ENCODE measurements at places on chromosomes 3 and 15.

DNA sequence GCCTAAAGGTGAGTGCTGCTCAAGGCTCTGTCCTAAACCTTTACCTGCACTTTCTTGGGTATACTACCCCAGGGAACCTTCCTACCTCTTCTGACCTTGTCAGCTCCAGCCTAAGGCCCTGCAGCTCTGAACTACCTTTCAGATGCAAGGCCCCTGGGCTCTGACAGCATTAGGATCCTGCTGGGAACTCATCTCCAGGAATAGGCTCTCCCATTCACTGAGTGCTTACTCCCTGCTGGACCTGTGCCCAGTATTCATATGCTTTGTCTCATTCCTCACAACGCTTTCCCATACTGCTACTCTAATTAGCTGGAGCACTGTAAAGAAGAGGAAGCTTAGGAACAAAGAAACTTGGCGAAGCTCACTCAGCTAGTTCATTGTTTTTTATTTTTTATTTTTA lies 53.8 kb upstream of the RAB6B start:
- no peak for DNase-seq

DNA sequence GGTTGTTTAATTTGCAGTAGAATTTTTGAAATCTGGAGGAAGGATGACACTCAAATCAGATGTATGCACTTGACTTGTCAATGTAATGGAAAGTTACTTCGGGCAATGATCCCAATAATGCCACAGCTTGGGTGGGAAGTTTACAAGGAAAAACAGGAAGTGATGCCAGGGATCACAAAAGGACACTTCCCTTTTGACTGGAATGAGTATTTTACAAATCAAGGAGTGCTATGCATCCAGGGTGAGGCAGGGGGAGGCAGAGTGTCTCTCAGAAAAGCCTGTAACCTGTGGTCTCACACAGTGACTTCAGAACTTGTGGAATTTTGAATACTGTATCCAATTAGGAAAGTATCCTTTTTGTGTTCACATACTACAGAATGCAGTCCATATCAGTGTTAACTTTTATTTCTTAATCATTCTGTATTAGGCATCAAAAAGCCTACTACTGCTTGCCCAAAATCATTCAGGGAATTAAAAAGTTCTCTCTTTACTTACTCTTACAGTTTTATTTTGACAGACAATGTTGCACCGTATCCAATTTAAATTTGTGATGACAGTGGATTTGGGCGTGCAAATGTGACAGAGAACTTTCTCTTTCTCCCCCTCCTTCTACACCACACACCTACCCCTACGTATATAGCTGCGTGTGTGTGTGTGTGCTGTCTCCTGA lies 445.1 kb downstream of the MECOM start:
- no peak for DNase-seq

DNA sequence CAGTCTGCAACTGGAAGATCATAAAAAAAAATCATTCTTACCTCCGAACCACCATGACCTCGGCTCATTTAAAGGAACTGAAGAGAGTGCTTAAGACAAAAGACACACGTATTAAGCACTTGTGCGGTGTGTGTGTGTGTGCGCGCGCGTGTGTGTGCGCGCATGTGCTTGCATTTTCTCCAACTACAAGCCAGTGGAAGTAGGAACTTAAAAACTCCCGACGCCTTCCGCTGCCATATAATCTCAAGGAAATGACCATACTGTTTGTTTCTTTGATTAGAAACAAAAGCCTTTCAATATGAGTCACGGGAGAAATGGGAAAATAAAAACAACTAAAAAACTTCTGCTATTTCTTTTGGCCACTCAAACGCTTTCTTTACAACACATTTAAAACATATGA lies 32.4 kb downstream of the FRMD4B start:
- no peak for DNase-seq

DNA sequence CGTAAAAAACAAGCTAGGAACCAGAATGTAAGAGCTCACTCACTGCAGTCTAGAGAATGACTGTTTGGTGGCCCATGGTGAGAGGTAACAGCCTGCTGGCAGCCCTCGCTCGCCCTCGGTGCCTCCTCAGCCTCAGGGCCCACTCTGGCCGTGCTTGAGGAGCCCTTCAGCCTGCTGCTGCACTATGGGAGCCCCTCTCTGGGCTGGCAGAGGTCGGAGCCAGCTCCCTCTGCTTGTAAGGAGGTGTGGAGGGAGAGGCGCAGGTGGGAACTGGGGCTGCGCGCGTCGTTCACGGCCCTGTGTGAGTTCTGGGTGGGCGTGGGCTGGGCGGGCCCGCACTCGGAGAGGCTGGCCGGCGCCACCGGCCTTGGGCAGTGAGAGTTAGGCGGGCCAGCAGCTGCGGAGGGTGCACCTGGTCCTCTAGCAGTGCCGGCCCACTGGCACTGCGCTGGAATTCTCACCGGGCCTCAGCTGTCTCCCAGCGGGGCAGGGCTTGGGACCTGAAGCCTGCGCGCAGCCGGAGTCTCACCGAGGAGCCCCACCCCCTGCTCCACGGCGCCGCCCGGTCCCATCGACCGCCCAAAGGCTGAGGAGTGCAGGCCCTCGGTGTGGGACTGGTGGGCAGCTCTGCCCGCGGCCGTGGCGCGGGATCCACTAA lies 420.6 kb downstream of the RBMS3 start:
- DNase-seq: no peak

DNA sequence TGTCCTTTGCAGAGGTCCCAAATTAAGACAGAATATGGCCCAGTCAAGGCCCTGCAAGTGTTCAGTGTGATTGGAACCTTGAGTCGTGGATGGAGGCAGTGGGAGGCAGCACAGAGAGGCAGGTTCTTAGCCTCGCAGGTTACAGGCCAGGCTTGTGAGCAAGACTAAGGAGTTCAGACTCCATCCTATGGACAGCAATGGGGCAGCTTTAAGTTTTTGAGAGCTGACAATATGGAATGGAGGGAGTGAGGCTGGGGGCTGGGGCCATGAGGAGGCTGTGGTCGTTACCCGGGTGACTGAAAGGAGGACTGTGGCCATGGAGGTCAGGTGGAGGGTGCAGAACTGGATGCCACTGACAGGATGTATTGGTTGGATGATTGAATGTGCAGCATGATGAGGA lies 74.1 kb upstream of the PRR23C start:
- DNase-seq: no peak

GRCh38 chr3:70716832-70717231 lies 404.4 kb upstream of the MDFIC2 start:
- DNase-seq: no peak

DNA sequence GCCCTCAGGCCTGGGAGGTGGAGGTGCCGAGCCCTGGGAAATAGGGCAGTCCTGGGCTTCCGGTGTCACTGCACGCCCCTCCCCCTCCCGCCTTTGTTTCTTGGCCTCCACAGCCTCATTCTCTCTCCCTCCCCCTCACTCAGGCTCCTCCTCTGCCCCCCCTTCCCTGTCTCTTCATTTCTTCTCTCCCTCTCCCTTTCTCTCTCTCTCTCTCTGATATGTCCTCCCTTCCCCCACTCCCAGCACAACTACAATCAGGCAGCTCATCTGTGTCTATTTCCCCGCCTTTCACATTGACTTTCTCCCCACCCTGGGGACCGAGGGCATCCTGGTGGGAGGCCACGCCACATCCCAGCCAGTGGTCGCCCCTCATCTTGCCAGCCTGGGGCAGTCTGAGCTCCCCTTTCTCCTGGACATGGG lies 40.2 kb downstream of the IDH2 start:
- no peak for DNase-seq

DNA sequence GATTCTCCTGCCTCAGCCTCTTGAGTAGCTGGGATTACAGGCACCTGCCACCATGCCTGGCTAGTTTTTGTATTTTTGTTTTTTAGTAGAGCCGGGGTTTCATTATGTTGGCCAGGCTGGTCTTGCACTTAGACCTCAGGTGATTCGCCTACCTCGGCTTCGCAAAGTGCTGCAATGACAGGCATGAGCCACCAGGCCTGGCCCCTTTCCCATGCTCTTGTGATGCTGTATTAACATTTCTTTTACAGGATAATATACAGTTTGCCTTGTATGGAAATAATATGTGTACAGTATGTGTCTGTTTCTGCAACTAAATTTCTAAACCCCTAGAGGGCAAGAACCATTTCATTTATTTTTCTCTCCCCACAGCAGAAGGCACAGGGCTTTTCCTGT lies 37.8 kb downstream of the SCG5 start:
- DNase-seq: no peak

DNA sequence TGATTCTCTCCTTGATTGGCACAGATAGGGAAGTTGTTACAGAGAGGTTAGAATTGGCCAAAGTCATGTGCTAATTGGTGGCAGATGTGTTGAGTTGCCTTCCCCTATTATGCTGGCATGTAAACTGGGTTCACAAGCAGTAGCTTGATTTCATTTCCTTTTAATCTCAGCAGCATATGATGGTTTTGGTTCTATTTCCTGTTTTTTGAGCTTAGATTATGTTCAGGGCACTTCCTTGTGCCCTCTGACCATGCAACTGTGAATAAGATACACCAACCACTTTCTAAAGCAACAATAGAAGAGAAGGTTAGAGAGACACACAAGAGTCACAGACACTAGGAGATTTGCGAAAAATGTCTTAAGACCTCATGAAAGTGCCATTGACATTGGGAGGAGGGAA lies 16.5 kb downstream of the HPS3 start:
- DNase-seq: no peak

DNA sequence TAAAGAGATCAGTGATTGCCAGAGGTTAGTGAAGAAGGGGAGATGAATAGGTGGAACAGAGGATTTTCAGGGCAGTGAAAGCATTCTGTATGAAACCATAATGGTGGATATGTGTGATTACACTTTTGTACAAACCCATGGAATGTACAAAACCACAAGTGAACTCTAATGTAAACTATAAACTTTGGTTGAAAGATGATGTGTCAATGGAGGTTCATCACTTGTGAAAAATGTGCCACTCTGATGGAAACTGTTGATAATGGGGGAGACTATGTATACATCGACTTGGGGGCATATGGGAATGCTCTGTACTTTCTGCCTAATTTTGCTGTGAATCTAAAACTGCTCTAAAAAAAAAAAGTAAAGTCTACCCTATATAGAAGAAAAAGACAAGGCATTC lies 68.7 kb upstream of the ARHGEF3 start:
- no peak for DNase-seq

GRCh38 chr3:172040981-172041963 lies 1.9 kb downstream of the FNDC3B start:
- DNase-seq: no peak

GRCh38 chr3:114879059-114880031 lies 267.7 kb downstream of the ZBTB20 start:
- no peak for DNase-seq

DNA sequence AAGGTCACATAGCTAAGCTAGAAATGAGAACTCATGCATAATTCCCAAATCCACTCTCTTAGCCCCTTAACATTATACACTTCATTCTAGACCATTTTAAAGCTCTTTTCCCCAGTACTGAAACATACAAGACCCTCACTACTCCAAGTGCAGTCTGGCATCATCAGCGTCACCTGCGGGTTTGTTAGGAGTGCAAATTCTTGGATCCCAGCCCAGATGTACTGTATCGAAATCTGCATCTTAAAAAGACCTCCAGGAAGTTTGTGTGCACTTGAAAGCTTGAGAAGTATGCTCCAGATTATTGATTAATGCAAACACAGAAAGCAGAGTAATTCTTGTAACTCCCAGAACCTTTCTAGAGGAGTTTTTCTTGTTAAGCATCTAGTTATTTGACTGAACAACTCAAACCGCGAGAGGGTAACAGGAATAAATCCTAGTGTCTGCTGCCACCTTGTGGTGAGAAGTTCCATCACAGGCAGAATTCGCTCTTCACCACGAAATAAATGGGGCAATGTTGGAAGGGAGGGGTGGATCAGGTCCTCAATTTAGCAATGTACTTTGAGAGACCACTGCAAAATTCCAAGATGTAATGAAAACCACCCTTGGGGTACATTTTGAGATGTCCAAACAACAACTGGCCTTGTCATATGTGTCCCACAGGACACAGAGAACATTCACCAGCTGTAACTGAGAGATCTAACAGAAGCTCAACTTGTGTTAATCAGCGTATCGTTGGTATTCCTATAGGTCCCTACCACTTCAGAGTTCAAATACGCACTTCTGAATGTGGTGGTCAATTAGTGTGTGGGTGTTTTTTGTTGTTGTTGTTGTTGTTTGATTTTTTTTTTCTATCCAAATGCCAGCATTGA lies 583 bp upstream of the C3orf49 start:
- peak; percentile 29 for DNase-seq

GRCh38 chr15:31563001-31563400 lies 236.4 kb downstream of the KLF13 start:
- no peak for DNase-seq

DNA sequence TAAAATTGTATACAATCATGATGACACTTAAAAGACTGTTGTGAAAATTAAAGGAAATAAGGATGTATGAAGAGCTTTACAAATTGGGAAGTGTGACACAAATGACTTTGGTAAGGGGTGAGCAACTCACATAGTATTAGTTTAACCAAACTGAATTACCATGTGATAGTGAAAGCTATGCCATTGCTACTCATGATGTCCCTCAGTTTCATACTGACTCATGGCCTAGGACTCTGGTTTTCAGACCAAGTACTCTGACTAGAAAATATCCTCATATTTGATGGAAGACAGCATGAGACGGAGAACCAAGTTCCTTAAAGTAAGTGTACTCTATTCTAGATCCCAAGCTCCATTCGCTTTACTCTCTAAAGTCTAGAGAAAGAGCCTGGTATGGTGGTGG lies 203.2 kb upstream of the ICE2 start:
- no peak for DNase-seq

GRCh38 chr15:70503073-70503745 lies 260.1 kb downstream of the UACA start:
- DNase-seq: no peak

GRCh38 chr3:177525987-177526712 lies 328.9 kb upstream of the TBL1XR1 start:
- DNase-seq: no peak

- DNase-seq: no peak
Observed at GRCh38 chr15:81258455-81258854, 61.8 kb downstream of the IL16 start.

GRCh38 chr3:52705688-52706686 lies at the start of the genes GLT8D1 and SPCS1:
Gene GLT8D1 (minus strand): TSS chr3:52705791. CDS start chr3:52700460, 5,331 bp downstream.
Gene SPCS1 (plus strand): TSS chr3:52706106. CDS start chr3:52706247, 141 bp downstream.
- DNase-seq: peak; percentile 57

DNA sequence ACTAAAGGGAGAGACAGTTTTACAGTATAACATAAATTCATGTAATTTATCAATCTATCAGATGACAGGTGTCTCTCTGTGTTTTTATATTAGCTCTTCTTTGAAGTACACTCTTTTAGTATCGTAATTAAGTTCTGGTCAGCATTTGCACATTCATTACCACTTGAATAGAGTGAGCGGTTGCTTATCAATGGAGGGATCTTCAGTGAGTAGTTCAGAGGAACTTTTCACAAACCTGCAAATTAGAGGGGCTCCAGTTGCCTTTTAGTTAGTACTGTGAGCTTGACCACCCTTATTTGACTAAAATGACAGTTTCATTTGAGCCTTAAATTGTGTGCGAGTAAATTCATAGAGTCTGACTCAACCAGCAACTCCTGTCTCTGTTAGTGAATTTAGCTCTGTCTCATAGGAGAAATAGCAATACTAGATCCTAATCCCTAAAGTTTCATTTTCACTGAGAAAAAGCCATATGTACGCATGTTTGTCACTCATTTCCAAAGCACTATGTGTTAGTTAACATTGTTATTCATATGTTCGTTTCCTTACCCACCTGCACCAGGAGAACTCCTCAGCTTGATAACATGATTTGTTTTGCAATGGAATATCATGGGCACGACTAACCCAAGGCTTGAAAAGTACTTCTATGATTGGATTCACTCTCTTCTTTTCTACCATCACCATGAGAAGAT lies 57.5 kb upstream of the ZBED2 start:
- no peak for DNase-seq
